Amniotic stem cell (primary cell): ENCODE measurements at places on chromosomes 2 and 18.

GRCh38 chr2:214575030-214575429 is 164.2 kb downstream of the VWC2L start:
- no peak for DNase-seq

- DNase-seq: no peak
Measured at GRCh38 chr2:64093341-64093740, 50.9 kb downstream of the PELI1 start.

DNA sequence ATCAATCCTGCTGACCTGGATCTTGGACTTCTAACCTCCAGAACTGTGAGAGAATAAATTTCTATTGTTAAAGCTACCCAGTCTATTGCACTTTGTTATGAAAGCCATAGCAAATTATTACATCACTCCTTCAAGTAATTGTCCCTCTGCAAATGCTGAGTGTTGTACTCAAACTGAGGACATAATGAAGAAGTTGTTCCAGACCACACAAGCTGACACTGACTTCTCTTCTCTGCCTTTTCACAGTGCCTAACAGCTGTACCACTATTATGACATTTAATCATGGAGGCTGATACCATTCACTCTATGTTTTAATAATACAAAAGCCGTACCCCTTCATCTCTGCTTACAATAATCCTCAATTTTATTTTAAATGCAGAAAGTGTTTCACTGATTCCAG is 424.1 kb upstream of the PIK3C3 start:
- DNase-seq: no peak

DNA sequence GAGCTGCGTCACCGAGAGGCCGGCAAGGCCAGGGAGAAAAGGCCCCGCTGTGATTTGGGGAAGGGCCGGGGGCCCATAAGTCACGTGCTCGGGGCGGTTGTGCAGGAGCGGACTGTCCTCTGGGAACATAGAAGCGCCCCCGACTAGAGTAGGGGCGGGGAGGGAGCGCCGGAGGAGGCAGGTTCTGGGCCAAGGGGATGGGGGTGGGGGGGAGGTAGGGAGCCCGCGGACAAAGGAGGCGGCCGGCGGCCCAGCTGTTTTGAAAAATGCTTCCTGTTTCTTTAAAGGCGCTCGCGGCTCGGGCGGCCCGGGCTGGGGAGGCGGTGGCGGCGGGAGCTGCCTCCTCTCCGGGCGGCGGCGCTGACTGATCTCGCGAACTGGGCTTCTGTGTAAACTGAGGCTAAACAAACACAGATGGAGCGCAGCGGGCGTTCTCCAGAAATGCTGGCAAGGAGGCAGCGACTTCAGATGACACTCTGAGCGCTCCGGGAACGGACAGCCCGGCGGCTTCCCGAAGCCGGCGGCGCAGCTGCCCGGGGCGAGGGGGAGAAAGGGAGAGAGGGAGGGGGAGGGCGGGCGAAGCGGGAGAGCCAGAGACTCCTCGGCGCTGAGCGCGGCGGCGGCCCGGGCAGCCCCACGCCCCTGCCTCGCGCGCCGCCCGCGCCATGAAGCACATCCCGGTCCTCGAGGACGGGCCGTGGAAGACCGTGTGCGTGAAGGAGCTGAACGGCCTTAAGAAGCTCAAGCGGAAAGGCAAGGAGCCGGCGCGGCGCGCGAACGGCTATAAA is at the start of gene ATOH8:
ATOH8 (plus strand) TSS at position 467 of the 788 bp plus-strand sequence; CDS start at position 666, 199 bp downstream.
- no peak for DNase-seq

DNA sequence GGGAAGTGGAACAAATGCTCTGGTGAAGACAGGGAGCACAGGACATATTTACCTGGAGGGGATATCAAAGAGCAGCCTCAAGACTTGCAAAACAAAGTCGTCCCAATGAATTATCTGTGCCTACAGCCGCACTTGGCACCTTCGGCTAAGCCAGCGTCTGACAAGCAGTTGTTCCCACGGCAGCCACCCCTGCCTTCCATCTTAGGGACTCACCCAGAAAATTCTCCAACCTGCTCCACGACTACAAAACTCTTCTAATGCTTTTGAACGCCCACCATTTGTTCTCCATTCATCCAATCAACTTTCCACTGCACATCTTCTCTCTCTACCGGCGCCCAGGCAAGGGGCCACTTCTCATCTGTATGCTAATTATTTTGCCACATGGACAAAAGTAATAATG is 7.0 kb downstream of the MYT1L start:
- no peak for DNase-seq

- no peak for DNase-seq
Measured at GRCh38 chr2:107543793-107544192, 282.9 kb upstream of the RGPD4 start.

DNA sequence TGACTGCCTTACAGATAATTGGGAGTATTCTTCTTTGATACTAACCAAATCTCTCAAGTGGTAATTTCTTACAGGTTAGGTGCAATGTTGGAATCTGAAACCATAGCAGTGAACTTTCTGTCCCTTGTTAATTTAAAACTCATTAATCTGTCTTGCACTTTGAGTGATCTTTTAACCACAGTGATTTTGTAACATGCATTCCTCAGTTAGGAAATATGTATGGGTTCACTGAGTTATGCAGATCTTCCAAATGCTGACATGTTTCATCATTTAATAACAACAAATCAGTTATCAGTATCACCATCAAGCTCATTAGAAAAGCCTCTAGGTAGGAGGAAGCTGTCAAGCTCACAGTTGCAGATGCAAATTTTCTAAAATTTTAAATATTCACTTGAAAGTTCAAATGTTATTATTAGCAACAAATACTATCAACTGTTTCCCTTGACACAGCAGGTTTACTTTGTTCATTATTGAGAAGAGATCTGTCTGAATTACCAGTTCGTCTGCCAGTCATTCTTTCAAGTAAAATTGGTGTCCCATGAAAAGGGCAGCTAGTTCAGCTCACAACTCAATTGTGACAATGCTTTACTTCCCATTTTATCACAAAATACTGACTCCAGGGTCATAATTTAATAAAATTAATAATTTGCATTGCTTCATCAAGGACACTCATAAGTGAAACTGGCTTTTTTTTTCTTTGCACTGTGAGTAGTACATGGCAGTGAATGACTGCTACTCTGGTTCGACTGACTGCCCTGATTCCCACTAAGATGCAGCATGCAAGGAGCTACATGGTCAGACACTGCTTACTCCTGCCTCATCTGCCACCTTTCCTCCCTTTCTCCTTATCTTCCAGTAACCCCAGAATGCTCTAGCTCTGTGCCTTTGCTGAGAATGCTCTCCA is 31.6 kb downstream of the SUCLG1 start:
- no peak for DNase-seq

DNA sequence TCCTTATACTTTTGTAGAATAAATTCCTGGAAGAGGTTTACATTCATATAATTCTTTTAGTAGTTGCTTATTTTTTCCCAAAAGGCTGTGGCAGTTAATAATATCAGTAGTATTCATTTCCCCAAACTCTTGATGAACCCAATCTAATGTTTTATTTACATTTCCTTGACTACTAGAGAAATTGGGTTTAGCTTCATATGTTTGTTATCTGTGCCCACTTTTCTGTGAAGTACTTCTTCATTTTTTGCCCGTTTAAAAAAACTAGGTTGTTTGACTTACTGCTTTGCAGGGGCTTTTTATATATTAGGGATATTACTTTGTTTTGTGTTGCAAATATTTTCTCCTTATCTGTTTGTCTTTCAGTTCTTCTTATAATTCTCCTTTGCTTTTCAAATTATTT is 17.2 kb downstream of the RALB start:
- no peak for DNase-seq

- DNase-seq: no peak
Measured at GRCh38 chr18:3498698-3499471, 48.9 kb downstream of the TGIF1 start.
